ENCODE measurements at places on chromosomes 3 and 15.

DNA sequence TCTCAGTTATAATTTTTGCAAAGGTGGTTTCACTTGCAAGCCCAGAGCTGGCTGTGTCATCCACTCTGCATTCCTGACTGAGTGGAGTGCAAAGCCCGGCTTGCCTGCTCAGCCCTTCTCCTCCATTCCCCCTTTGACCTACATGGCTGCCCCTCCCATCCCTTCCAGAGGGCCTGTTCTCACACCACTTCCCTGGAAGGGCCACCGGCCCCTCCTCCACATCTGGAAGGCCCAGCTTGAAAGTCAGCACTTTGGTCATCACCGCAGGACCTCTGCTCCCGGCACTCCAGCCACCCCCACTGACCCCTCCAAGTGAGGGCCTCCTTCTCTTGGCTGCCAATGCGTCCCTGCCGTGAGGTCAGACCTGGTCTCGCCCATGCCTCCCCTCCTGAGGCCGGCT, 74.1 kb upstream of the RNF7 start:
- DNase-seq, result no peak

GRCh38 chr15:79433276-79433990, 1.3 kb downstream of the MINAR1 start:
- no peak for DNase-seq

GRCh38 chr3:173548261-173548660, 150.7 kb downstream of the NLGN1 start:
- DNase-seq, result no peak

DNA sequence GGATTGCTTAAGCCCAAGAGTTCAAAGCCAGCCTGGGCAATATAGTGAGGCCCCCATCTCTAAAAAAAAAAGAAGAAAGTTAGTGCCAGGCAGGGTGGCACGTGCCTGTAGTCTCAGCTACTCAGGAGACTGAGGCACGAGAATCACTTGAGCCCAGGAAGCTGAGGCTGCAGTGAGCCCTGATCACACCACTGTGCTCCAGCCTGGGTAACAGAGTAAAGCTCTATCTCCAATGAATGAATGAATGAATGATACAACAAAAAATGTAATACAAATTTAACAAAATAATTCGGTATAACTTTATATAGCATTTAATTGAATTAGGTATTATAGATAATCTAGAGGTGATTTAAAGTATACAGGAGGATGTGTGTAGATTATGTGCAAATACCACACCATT, 29.7 kb downstream of the DENND4A start:
- no peak for DNase-seq

- DNase-seq, result no peak
Measured at GRCh38 chr3:58629629-58630028, 36.9 kb downstream of the FAM3D start.

GRCh38 chr15:93252780-93253179, 163.8 kb upstream of the RGMA start:
- DNase-seq, result no peak

DNA sequence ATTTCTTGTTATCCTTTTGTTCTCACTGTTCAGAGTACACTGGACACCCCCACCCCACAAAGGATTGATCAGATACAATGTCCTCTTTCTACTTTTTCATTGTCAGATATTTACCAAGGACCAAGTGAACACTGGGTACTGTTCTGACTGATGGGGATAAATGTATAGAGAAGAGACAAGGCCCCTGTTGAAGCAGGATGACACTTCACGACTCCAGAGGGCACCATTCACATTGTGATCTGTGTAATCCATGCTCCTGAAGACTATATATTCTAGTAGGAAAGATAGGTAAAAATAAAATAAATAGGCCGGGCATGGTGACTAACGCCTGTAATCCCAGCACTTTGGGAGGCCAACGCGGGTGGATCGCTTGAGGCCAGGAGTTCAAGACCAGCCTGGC, 7.2 kb upstream of the CRYGS start:
- no peak for DNase-seq

DNA sequence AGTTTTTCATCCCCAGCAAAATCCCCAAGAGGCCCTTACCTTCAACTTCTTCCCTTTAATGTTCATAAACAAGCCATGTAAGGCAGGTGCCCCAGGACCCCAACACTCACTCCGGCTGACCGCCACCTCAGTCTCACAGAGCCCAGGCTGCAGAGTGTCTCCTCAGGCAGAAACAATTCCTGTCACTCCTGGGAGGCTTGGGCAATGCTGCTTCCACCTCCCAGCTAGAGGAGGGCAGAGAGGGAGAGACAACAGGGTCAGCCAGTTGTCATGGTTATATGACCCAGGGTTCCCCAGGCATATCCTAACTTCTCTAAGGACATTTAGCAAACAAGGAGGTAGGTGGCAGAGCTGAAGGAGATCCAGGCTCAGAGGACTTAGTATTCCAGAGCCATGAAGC, at the start of gene PLIN1:
Gene PLIN1, minus strand, starts transcription at position 156 of the 400 bp plus-strand sequence. CDS start 1,878 bp downstream, outside the sequence.
- DNase-seq, result no peak

- DNase-seq, result no peak
Measured at GRCh38 chr3:11273891-11274291, 1.7 kb downstream of the ATG7 start.

- DNase-seq, result no peak
Measured at GRCh38 chr3:11565072-11565471, 78.6 kb downstream of the VGLL4 start.

DNA sequence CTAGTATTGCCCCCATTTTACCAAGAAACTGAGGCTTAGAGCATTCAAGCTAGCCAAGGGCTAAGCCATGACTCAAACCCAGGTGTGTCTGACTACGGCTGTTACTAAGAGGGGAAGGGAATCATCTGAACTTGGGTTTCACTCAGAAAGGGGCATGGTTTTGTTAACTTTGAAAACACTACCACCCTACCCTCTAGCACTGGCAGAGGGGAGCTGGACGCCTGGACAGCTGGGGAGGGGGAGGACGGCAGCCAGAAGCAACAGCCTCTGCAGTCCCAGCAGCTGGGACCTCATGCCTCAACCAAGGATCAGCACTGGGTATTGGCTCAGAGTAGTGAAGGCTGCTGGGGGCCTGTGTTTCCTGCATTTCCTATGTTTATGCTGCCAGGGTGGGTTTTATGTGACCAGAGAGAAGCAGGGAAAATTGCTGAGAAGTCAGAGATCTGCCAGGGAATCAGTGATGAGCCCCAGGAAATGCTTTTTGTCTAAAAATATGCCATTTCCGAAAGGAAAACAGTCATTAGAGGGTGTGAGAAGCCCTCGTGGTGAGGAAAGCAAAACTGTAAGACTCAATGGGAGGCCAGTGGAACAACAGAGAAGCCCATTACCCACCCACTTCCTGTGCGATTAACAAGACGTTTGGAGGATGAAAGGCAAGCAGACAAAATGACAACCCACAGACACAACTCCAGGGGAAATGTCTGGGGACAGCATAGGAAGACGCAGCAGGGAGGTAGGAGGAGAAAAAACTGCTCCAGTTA, 41.2 kb downstream of the LIPC start:
- DNase-seq, result peak; percentile 13

DNA sequence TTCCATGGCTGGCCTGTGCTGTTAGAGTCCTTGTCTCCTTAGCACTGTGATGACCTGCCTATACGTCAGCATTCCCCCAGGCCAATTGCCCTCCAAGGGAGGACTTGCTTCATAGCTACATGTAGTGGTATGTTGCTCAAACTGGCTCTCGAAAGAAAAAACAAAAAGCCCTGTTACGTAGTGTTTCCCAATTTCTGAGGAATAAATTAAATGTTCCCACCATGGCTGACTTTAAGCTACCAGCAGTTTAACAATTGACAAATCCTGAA, 54.6 kb downstream of the WNT7A start:
- no peak for DNase-seq

- no peak for DNase-seq
Measured at GRCh38 chr15:60392986-60393790, 4.6 kb downstream of the ANXA2 start.
